ENCODE measurements at places on chromosomes 12 and 14. TPM values are rescaled to one million over a fixed set of nuclear protein-coding genes. Genes with fewer than 3 reads are reported as not detected.
A peak's percentile ranks its signal among the peaks of the same experiment; 100 is the strongest.

Gene BRF1
- 26.6 TPM for total RNA-seq

Gene ZC2HC1C
- 0.45 TPM for total RNA-seq

Gene PRPF40B
- total RNA-seq: 4.9 TPM

DNA sequence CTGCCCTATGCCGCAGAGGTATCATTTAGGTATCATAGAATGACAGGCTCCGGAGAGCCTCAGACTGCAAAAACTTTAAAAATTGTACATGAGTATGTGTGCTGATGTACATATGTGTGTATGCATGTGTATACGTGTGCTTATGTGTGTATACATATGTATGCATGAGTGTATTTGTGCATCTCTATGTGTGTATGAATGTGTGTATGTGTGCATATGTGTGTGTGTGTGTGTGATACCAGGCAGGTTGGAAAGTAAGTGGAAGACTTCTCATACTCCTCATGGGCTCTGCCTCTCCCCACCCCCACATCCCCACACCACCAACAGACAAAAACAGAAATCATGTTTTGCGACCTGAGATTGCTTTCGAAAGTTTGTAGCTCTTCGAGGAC, 621 bp upstream of the TMEM117 start:
- DNase-seq: peak; percentile 31

- no peak for DNase-seq
Observed at GRCh38 chr12:114248527-114248926, 157.4 kb downstream of the TBX5 start.

- DNase-seq: peak; percentile 44
Observed at GRCh38 chr14:21300892-21301291, 21.0 kb downstream of the RPGRIP1 start.

GRCh38 chr12:23950210-23950774, 822 bp upstream of the SOX5 start:
- no peak for DNase-seq

DNA sequence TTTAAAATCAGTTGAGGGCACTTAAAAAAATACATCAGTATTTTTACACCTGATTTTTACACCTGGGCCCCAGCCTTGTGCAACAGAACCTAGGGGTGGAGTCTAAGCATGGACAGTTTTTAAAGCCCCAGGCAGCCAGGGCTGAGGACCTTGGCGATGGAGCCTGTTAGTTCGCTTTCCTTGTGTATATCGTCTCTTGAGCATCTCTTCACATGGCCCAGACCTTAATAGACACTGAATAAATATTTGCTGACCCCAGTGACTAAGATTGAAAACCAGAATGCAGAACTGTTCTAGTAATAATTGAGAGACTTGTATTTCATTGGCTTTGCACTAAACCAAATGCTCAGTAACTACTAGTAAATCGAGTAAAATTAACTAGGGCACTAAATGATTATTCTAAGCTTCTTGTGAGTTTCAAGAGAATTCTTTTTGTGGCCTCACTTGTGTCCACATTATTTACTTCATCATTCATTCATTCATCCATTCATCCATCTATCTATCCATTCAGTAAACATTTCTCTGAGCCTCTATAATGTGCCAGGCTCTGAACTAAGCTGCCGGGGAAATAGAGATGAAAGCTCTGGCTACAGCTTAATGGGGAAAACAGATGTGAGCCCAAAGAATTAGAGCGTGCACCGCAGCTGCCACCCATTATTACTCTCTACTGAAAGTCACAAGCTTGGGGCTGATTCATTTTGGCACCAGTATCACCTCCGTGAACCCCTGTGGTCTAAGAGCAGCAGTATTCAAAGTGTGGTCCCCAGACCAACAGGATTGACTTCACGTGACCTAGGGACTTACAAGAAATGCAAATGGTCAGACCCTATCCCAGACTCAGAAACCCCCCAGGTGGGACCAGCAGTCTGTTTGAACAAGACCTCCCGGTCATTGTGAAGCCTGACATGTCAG, 30.7 kb upstream of the BCL7A start:
- peak; percentile 60 for DNase-seq

- DNase-seq: no peak
Observed at GRCh38 chr14:54026671-54027070, 70.0 kb upstream of the BMP4 start.

GRCh38 chr12:106791531-106791930, 17.0 kb downstream of the RIC8B start:
- no peak for DNase-seq

DNA sequence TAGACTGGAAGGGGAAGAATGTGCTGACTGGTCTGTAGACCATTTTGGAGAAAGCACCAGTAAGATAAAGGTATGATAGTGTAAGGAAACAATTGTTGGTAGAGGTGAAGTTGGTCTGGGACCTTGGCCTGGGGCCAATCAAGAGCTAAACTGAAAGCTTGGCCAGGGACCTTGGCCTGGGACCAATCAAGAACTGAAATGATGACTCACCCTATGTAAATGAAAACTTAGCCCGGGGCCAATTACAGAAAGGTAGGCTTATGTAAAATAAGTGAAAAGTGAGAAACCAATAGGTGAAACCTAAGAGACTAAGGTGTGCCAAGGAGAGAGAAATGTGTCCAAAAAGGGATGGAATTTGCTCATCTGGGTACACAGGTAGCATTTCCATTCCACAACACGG, 776.0 kb downstream of the C12orf50 start:
- no peak for DNase-seq

Measured in activated CD8-positive, alpha-beta T cell treated with anti-CD3 and anti-CD28 coated beads for 36 hours (primary cell).